ENCODE measurements at places on chromosomes 6 and 20. TPM values are rescaled to one million over a fixed set of nuclear protein-coding genes. Genes with fewer than 3 reads are reported as not detected.

- H3K27ac ChIP-seq = no peak overlapping the region
- H3K4me3 ChIP-seq = no peak overlapping the region
- H3K27me3 ChIP-seq = no peaks in the 10 kb centered on the region
- DNase-seq = no peak
- peaks cover 81% of the 10 kb centered on the region for H3K36me3 ChIP-seq
Observed at GRCh38 chr20:20491110-20491783, 123.3 kb downstream of the INSM1 start.

Gene FUCA2
- 53.8 TPM for total RNA-seq

Gene CCR6
- total RNA-seq = not detected

GRCh38 chr20:47125508-47125757 is 230.8 kb downstream of the EYA2 start:
- no peaks in the 10 kb centered on the region for H3K27me3 ChIP-seq
- DNase-seq = no peak
- peak overlapping the region; percentile 80 for H3K27ac ChIP-seq
- peaks cover 24% of the 10 kb centered on the region for H3K4me1 ChIP-seq

- no peaks in the 10 kb centered on the region for H3K27me3 ChIP-seq
- H3K27ac ChIP-seq = no peak overlapping the region
- DNase-seq = no peak
- peaks cover 97% of the 10 kb centered on the region for H3K36me3 ChIP-seq
- H3K4me3 ChIP-seq = no peak overlapping the region
Observed at GRCh38 chr20:37207171-37207570, 27.8 kb upstream of the MROH8 start.

Gene SMOC2
- 132 TPM for total RNA-seq

- peaks cover 6% of the 10 kb centered on the region for H3K4me1 ChIP-seq
- no peak overlapping the region for H3K27ac ChIP-seq
- no peaks in the 10 kb centered on the region for H3K27me3 ChIP-seq
- peaks cover 100% of the 10 kb centered on the region for H3K36me3 ChIP-seq
- DNase-seq = no peak
- H3K4me3 ChIP-seq = no peak overlapping the region
Observed at GRCh38 chr20:25277941-25278521, 30.1 kb downstream of the PYGB start.
